Lower lobe of right lung (tissue), 2 donors: ENCODE measurements at places on chromosomes 5 and 9. TPM values are rescaled to one million over a fixed set of nuclear protein-coding genes. Genes with fewer than 3 reads are reported as not detected.
A peak's percentile ranks its signal among the peaks of the same experiment; 100 is the strongest.

Gene NUP188
- 42.4 TPM for total RNA-seq

Gene SLC25A25
- 27.3 TPM for total RNA-seq

Gene ISL1
- 0.15 TPM for total RNA-seq

Gene PLPPR1
- 5.4 TPM for total RNA-seq

Gene SOX30
- total RNA-seq: not detected

- DNase-seq: no peak
Measured at GRCh38 chr9:115674091-115674490, 479.5 kb upstream of the PAPPA start.

Gene IFNA13
- 1.1 TPM for total RNA-seq

GRCh38 chr5:16558984-16559629 is 57.7 kb downstream of the RETREG1 start:
- no peak for DNase-seq

- DNase-seq: no peak
Measured at GRCh38 chr9:109904666-109905065, 124.7 kb downstream of the PALM2AKAP2 start.

GRCh38 chr9:124342776-124343485 is 72.3 kb downstream of the PSMB7 start:
- peak; percentile 54 for DNase-seq
